ENCODE measurements at places on chromosomes 12 and 14.
A peak's percentile ranks its signal among the peaks of the same experiment; 100 is the strongest.

GRCh38 chr12:6463216-6463615, 7.3 kb downstream of the VAMP1 start:
- no peak for DNase-seq

- DNase-seq: no peak
Measured at GRCh38 chr14:40417777-40418401, 985.7 kb upstream of the FBXO33 start.

GRCh38 chr12:22851532-22851931, 226.6 kb downstream of the ETNK1 start:
- DNase-seq: no peak

DNA sequence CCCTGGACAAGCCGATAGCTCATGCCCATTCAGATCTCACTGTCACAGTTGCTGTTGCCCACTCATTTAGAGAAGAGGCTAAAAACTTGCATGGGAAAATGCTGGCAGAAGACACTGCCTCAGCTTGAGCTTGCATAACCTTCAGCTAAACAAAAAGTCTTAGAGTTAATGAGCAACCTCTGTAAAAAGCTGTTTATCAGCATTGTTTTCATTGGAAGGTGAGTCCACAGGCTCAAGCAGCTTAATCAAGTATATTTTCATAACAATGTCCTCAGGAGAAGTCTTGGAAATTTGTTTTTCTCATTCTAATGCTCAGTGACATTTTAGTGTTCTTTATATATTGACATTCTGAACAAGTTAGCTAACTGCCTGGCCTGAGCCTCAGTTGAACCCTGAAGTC, 872.9 kb downstream of the TMTC2 start:
- no peak for DNase-seq

- no peak for DNase-seq
Measured at GRCh38 chr12:13258717-13259119, 62.2 kb downstream of the EMP1 start.

DNA sequence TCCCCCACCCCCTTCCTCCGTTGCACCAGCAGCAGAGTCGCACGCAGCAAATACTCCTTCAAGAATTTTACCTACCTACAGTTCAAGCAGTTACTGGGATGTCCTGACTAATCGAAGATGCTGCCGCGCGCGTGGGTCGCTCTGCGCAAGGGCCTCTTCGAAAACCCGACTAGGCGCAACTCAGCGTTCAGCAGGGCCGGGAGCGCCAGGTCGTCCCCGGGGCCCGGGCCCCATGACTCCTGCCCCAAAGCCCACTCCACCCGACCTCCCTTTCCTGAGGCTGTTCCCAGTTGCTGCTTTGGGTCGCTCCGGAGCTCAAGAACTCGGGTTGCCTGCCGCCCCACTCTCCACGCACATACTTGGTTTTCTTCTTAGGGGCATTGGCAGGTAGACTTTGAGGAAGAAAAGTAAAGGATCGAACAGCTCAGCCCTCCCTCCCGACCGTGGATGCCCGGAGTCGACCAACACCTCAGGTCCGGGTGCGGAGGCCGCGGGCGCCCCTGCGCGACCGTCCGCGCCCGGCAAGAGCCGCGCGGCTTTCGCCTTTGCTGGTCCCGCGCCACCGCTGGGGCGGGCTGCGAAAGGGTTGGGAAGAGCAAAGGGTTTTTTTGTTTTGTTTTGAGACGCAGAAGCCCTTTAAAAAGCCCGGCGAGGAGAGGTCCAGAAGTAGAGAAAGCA, 1.9 kb downstream of the BMP4 start:
- DNase-seq: no peak

GRCh38 chr14:24894583-24895242, 155.2 kb downstream of the STXBP6 start:
- no peak for DNase-seq

- no peak for DNase-seq
Measured at GRCh38 chr12:81644503-81644902, 114.6 kb downstream of the PPFIA2 start.

- DNase-seq: no peak
Measured at GRCh38 chr12:125110641-125111360, 45.6 kb downstream of the AACS start.

- DNase-seq: no peak
Measured at GRCh38 chr14:71591929-71592328, 340.3 kb upstream of the RGS6 start.

GRCh38 chr12:106031761-106032622, 106.8 kb downstream of the NUAK1 start:
- DNase-seq: no peak

DNA sequence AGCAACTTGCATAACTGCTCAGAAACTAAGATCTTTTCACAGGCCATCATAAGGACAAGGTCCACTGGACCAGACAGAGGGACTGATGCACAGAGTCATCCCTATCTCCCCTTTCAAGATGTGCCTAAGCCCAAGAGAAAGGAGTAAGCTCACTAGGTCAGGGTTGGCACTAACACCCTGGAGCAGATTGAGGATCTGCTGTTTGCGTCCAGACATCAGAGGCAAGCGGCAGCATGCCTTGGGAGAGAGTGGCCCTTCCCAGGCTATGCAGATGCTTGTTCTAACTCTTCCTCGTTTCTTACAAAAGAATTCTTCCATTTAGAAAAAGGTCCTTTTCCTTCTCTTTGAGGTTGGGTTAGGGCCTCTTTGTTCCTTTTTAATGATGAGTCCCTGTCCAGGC, 187.2 kb downstream of the KCNA5 start:
- no peak for DNase-seq

DNA sequence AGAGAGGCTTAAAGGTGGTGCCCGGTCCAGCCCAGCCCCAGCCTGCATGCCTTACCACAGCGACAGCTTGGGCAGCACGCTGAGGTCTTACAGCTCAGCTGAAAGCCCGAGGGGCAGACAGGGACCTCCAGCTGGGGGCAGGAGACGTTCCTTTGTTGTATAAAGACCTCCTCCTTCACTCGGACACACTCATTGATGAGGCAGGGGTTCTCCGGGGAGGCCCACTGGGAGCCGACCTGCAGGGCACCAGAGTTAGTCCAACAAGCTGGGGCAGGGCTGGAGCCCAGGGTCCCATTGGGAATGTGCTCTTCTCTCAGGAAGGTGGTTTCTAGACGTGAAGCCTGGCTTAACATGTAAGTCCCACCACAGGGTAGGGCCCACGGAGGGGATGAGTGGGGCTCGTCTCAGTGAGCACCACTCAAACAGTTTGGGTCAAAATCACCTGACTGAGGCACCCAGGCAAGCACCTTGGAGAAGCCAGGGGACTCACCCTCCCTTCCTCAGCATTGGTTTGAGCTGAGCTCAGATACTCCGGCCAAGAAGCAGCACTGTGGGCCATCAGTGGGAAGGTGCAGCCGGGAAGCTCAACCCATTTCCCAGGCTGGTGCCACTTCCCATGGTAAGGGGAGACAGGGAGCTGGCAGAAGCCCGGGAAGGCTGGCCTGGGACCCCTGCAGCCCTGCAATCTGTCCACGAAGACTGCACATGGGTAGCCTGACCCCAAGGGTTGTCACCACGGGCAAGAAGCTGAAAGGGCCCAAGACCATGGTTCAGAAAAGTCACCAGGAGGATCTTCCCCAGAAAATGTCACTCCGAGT, 24.3 kb upstream of the ANO2 start:
- DNase-seq: no peak

GRCh38 chr12:127728285-127728684, 538.7 kb upstream of the TMEM132C start:
- no peak for DNase-seq

DNA sequence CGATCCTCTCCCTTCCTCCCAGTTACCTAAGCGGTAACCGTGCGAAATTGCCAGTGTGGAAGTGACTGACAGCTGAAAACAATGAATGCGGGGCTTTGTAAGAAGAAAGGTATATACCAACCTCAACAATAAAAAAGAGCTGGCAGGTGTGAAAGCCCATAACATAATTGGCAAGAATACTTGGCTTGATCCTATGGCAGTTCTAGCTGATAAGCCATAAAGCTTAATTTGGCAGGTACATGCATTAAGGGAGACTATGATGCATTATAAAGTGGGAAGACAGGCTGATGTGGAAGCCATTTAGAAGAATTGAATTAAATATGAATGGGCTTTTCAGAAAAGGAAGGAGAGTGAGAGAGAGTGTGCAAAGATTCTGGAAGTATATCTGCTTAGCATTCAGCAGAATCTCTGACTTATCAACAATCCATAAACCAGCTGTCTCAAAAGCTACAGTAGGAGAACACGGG, 71.3 kb downstream of the CRACR2A start:
- no peak for DNase-seq

GRCh38 chr12:125619723-125620122, 554.5 kb downstream of the AACS start:
- DNase-seq: no peak

- DNase-seq: no peak
Measured at GRCh38 chr12:86959766-86960458, 703.7 kb upstream of the MGAT4C start.

GRCh38 chr12:1842183-1842904, 22.0 kb downstream of the LRTM2 start:
- no peak for DNase-seq

DNA sequence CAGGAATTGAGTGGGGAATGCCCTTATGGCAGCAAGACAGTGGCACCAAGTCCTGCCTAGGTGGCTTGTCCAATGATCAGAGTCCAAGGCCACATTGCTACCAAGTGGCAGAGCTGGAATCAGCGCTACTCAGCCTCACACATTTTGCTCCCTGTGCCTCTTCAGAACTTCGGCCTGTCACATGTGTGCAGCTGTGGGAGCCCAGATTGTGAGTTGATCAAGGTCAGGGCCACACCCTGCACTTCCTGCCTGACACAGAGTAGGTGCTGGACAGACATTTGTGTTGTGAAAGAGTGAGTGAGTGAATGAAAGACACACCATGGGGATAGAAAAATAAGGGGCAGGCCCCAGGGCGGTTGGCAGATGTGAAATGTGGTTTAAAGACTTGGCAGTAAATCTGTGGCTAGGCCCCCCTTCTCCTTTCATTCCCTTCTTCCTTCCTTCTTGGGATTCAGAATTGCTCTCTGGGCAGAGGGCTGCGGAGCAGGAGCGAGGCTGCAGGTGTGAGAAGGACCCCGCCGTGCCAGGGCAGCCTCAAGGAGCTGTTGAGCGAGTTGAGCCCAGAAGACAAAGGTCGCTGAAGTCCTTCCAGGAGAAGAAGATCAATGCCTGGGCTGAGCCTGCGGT, 83.5 kb downstream of the SLC25A47 start:
- no peak for DNase-seq

DNA sequence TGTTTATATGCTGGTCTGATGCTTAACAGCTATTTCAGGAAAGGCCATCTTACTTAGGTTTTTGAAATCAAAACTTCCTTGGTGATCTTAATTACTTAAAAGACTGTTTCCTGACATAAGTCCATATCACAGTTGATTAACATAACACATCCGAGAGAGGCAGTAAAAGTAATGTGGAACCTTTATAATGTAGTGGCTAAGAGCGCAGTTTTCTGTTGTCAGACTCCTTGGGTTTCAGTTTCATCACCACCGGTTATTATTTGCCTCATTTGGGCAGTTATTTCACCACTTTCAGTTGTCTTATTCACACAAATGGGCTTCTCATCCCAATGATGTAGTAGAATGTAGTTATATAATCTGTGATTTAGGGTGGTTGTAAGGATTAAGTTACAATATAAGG, 30.9 kb downstream of the TBC1D15 start:
- no peak for DNase-seq

DNA sequence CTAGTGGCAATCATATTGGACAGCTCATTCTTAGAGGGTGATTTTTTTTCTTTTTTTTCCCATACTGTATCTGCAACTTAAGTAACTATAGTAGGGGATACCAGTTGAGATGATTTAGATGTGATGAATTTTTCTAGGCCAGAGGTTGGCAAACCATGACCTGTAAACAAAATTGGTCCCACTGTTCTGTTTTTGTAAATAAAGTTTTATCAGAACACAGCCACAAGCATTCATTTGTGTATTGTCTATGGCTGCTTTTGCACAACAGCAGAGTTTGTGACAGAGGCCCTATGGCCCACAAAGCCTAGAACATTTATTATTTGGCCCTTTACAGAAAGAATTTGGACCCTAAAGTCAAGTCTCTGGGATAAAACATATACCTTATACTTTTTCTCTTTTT, 11.4 kb downstream of the ARF6 start:
- no peak for DNase-seq

GRCh38 chr12:89252284-89252683, 100.0 kb downstream of the DUSP6 start:
- DNase-seq: no peak

GRCh38 chr12:6370576-6370935, 4.8 kb downstream of the SCNN1A start:
- no peak for DNase-seq

- DNase-seq: peak; percentile 57
Measured at GRCh38 chr14:104723651-104724406, at the start of gene ADSS1. Gene ADSS1 (plus strand): TSS chr14:104724229. CDS start chr14:104724271, 42 bp downstream.

- DNase-seq: no peak
Measured at GRCh38 chr14:62409169-62409568, 636.1 kb downstream of the KCNH5 start.

DNA sequence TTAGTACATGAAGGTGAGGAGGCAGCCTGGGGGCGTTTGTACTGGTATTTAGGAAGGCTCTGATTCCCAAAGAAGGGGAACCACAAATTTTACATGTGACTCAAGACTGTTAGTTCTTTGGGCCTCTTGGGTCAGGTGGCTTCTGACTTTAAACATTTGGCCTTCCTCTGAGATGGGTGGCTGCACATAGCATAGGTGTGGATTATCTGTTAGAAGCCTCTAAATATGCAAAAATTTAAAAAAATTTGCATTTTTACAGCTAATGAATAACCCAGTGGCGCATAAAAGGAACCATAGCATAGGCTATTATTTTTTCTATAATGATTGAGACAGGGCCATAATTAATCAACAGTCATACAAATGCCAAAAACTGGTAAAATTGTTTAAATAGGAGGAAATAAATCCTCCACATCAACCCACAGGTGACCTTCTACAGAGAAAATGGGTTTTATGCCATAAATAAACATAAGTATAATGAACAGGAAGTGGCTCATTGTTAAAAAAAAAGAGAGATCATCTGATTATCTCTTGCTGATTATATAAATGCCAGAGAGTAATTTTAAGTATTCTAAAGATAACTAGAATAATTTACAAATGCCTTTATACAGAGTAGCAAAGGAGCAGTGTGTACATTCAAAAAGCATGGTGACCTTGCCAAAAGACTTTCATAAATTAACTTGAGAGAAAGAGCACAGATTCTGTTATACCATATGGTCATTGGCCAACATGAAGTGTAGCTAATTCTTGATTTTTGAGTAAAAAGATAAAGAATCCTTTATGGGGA, 284.2 kb upstream of the ATP2B1 start:
- no peak for DNase-seq

GRCh38 chr12:57487597-57488401, at the start of gene MARS1:
Gene MARS1 (plus strand): TSS chr12:57488068. CDS start chr12:57488091, 23 bp downstream.
- DNase-seq: peak; percentile 85

GRCh38 chr14:49923442-49923841, 30.6 kb downstream of the ARF6 start:
- DNase-seq: no peak

DNA sequence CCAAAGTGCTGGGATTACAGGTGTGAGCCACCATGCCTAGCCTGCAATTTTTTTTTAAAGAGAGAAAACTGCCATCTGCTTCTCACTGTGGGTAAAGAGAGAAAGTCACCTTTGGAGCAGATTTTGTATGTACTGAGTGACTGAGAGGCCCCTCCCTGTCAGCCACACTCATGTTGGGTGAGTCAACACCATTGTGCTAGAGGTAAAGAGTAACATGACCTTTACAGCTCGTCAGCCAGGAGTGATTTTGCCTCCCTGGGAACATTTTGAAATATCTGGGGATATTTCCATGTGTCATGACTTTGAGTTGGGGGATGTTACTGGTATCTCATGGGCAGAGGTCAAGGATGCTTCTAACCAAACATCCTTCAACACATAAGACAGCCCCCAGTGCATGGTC, 115.2 kb downstream of the KSR2 start:
- DNase-seq: no peak
